Stimulated activated CD8-positive, alpha-beta memory T cell treated with anti-CD3 and anti-CD28 coated beads, Interleukin-2, amount 100 ng/mL, for 1 hour (primary cell): ENCODE measurements at places on chromosomes 12 and 14.

DNA sequence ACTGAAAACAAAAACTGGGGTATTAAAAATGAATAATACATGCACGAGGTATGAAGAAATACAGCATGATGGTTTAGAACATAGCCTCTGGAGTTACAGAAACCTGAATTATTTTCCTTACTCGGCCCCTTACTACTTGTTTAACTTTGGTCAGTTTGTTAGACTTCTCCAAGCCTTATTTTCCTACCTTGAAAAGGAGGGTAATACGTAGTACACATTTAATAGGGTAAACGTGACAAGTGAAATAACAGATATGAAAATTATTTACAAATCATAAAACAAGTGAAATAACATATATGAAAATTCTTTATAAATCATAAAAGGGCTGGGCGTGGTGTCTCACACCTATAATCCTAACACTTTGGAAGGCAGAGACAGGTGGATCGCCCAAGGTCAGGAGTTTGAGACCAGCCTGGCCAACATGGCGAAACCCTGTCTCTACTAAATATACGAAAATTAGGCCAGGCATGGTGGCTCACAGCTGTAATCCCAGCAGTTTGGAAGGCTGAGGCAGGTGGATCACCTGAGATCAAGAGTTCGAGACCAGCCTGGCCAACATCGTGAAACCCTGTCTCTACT is 11.4 kb upstream of the PKP2 start:
- no peak for DNase-seq

DNA sequence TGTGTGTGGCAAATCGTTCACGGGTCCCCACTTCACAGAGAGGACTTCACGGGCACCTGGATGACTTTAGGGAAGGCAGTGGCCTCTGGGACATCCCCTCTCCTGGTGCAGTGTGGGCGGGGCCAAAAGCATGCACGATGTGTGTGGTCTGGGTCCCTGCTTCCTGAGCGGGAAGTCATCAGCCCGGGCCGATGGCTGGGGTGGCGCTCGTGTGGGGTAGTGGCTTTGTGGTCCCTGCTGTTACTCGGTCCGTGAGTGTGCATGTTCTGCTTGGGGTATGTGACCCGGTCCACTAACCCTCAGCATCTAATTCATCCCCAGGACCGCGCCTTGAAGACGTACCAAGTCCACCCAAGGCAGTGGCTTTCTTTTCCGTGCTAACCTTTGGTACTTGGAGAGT is 142.5 kb upstream of the RTL1 start:
- no peak for DNase-seq

DNA sequence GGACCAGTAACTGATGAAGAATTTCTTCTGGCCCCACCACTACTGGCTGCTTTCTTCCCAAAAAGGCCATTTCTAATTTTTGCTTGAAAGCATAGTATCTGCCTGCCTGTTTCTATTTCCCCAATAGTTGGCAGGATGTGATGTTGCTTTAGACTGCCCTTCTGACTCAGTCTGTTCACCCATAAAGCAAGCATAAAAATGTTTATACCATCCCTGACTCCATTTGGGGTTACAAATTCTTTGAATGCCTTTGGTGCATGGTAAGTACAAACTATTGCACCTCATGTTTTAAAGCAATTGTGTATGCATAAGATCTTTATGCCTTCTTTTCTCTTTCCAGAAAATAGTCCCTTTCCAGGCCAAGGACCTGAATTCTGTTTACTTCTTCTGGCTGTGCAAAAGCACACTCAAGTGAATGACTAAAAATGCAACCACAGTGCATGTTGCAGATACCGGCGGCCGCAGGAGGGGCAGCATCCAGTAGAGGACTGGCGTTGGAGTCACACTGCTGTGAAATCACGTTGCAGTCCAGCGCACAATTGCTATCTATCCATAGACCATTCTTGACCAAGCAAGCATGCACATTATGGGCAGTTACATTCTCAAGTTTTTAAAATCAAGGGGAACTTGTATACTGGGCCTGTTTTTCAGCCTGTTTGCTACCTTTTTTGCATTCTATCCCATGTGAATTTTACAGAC is 82.4 kb downstream of the SLC5A8 start:
- no peak for DNase-seq

DNA sequence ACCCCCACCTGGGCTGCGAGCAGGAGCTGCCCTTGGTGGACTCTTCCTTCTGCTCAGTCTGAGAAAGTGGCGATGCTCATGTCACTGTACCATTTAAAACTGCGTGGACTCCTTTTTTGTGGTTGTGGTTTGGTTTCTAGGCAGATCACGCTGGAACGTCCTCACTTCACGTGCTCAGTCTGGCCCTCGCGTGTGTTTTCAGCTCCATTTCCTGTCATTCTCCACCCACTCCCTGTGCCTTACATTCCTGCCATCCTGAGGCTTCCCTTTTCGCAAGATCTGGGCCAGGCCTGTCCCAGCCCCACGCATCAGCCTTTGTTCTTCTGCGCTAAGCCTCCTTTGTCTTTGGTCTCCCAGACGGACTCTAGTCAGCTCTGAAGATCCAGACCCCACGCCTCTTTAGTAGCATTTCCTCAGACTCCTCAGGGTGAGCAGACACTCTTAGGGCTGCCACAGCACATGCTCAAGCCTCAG is 105.4 kb downstream of the FBXL14 start:
- no peak for DNase-seq

- no peak for DNase-seq
These were observed 332.9 kb downstream of the BCAT1 start for GRCh38 chr12:24615967-24616411.

DNA sequence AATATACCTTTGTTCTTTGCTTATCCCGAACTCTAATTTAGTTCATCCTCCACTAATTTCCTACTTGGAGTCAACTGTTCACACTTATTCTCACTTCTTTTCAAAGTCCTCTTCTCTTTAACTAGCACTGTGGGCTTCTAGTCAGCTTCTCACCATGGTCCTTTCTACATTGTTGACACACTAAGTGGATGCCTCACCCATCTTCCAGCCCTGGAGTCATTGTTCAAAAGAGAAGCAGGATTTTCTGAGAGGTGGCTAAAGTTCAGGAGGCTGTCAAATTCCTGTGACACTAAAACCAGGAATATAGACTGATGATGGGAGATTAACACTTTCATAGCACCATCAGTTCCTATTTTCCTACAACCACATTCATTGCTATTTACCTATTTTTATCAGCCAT is 99.3 kb downstream of the PHLDA1 start:
- no peak for DNase-seq

GRCh38 chr14:64725261-64725815 is 21.1 kb downstream of the PLEKHG3 start:
- no peak for DNase-seq
